ENCODE measurements at places on chromosomes 16 and 17.

GRCh38 chr17:1997927-1998742, 27.0 kb downstream of the RTN4RL1 start:
- DNase-seq = no peak

GRCh38 chr17:45977976-45978626, 20.9 kb upstream of the STH start:
- DNase-seq = no peak

DNA sequence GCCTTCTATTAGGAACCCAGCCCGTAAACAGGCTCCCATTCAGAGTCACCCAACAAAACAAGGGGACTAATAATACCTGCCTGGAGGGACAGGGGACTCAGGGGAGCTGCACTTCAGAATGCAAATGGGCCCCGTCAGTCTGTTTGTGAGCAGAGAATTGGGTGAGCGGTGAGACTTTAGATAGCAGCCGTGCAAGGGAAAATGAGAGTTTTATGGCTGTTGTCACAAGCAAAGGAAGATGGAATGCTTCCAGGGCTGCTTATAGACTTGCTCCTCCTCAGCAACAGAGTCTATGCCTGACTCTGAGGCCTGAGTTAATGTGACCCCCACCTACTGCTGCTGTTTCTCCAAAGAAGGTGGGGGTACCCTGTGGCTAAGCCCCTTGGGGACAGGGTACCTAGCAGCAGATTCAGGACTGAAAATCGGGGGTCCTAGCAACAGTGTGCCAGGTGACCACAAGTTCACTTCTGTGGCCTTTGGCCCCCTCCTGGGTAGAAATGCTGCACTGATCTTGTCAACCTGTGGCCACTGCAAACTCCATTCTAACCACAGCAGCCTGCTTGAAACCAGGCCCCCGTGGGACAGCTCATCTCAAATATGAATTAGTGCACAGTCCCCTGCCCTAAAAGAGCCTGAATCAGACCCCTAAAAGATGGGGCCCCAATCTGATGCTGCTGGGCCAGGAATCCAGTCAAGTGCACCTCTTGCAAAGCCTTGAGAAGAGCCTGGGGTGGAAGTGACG, 126.4 kb downstream of the C16orf78 start:
- no peak for DNase-seq

DNA sequence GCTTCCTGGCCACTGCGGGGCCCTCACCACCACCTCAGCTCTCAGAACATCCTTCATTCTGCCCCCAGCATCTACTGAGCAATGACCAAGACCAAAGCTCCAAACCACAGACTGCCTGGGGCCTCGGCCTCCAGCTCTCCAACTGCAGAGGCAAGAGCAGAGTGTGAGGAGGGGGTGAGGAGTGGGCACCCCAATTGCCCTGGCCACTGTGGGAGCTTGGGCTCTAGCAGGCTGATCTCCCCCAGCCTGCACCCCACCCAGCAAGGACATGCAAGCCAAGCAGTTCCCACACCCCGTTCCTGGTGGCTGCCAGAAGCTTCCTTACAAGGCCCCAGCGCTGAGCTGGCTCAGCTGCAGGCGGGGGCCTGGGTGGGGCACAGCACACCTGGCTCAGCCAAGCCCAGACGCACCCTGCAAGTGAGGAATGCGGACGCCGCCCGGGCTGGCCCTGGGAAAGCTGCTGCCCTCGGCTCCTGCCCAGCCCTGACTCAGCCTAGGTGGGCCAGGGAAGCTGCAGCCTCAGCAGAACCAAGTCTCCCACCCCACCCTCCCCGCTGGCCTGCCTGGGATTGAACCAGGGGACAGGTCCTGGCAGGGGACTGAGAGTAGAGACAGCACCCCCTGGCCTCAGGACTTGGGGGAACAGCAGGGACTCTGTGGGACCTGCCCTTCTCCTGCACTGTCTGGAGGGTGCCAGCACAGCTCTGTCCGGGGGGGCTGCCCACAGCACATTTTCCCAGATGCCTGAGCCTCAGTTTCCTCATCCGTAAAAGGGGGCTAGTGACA, 29.7 kb upstream of the KRT17 start:
- no peak for DNase-seq

GRCh38 chr17:29076722-29077121, 33.8 kb downstream of the PIPOX start:
- DNase-seq = no peak

- DNase-seq = no peak
Measured at GRCh38 chr17:57578608-57579225, 166.4 kb downstream of the CCDC182 start.

- DNase-seq = no peak
Measured at GRCh38 chr17:35546487-35546886, 9.0 kb upstream of the SLFN12L start.

GRCh38 chr17:44794851-44795413, 35.2 kb downstream of the GJC1 start:
- peak; percentile 38 for DNase-seq

- DNase-seq = peak; percentile 69
Measured at GRCh38 chr16:46658925-46659324, 30.1 kb downstream of the VPS35 start.

GRCh38 chr17:57866723-57867122, 16.9 kb upstream of the MRPS23 start:
- no peak for DNase-seq

DNA sequence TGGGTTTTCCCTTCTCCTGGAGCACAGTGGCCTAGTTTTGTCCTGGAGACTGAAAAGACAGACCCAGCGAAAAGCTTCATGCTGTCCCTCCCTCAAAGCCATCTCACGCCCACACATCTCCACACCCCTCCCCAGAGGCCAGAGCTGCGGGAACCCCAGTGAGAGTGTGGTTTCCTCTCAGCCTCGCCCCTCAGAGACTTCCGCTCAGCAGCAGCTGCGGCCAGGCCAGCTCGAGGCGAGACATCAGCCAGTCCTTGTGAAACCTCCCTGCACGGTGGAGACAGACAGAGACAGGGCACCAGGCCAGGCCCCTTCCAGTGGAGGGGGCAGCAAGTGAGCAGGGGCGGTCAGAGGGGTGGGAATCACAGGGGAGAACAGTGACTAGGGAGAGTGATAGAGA, 77.0 kb upstream of the TNRC6C start:
- peak; percentile 86 for DNase-seq

DNA sequence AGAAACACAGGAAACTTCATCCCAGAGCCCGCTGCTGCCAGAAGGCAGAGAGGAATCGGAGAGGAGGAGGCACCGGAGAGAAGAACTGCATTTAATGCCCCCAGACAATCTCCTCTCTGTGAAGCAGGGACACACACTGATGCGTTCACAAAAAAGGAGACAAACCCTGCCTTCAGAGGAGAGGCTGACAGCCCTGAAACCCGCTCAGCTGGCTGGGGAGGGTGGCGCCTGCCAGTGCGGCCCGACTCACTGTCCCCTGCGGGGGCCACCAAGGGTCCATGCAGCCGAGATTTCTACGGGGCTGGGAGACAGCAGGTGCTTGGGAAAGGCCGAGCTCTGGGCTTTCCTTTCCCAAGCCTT, 21.9 kb upstream of the CACNG1 start:
- no peak for DNase-seq

GRCh38 chr17:57279432-57279831, 23.1 kb downstream of the MSI2 start:
- DNase-seq = no peak

DNA sequence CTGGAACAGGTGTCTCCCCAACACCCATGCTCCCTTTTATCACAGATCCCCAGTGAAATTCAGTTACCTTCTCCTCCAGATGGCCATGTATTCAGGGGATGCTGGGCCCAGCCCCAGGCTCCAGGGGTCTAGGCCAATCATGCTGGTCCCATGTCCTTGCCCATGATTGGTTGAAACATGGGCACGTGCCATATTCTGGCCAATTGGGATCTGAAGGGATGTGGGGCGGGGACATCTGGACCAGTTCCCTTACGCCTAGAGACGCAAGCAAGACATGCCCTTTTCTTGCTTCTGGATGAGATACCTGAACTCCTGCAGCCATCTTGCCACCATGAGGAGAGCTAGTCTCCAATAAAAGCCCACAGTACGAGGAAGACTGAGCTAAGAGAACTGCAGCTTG, 31.0 kb upstream of the ST6GALNAC1 start:
- no peak for DNase-seq

DNA sequence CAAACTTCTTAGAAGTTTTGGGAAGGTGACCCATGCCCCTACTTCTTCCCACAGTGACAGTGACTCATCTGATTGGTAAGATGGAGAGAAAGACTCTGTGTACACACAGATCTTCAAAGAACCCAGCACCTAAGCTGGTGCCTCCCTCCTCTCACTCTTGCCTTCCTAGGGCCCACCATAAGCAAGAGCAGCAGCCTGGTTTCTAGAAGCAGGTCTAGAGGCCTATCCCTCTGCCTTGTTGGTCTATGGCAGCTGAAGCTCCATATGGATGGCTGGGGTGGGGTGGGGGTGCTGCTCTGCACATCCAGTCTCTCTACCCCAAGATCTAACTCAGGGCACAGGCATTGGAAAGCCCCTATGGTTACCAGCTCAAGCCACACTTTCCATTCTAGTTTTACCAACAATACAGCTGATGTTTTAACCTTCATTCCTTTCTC, 47.5 kb downstream of the STAT3 start:
- DNase-seq = no peak

DNA sequence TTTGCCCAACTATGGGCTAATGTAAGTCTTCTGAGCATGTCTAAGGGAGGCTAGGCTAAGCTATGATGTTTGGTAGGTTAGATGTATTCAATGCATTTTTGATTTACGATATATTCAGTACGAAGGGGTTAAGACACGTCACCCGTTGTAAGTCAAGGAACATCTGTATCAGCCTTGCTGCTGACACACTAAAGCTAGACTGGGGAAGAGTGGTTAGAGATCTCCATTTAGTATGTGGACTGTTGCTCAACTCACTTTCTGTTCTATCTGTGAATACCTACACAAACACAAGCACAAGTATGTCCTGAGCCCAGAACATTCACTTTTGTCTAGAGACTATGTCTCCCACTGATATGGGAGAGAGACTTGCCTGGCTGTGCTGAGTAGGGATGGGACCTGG, 71.5 kb downstream of the VMP1 start:
- DNase-seq = no peak

DNA sequence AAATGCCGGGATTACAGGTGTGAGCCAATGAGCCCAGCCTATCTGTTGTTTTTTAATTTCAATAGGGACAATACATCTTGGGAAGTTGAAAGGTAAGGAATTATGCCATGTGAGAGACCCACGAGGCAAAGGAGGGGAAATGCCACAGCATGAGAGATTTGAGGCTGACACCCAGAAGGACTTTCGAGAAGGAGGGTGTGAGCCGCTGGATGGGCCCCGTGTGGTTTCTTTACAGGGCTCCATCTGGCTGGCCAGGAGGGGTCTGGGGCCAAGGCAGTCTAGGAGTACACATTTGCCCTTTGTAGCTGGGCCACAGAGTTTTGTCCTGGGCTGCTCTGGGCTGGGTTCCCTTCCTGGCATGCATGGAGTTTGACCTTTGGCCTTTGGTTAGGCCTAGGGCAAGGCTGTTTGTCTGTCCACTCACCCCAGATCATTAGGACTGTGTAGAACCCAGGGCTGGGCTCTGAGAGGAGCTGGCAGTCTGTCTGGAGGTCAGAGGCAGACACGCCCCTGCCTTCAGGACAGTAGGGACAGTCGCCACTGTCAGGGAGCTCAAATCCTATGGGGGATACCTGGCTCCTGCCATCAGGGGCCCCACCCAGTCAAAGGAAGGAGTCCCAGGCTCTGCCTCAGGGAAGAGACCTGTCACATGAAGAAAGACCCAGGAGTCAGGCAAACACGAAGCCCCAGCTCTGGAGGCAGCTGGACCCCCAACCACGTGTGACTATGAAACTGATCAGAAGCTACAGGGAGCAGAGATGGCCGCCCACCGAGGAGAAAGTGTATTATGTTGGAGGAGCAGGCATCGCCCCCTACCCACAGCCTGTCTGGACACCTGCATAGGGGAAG, 24.2 kb upstream of the NXPH3 start:
- DNase-seq = no peak

- no peak for DNase-seq
Measured at GRCh38 chr17:1000597-1001461, 3.9 kb downstream of the TIMM22 start.
